ENCODE measurements at places on chromosomes 3 and 15. TPM values are rescaled to one million over a fixed set of nuclear protein-coding genes. Genes with fewer than 3 reads are reported as not detected.

Gene FAM107A
- 8.0 TPM for total RNA-seq

Gene CCR3
- not detected for total RNA-seq

GRCh38 chr3:67215690-67216089, 217.6 kb downstream of the KBTBD8 start:
- DNase-seq = no peak
- no peaks in the 10 kb centered on the region for H3K36me3 ChIP-seq
- no peak overlapping the region for H3K27ac ChIP-seq
- no peak overlapping the region for H3K4me3 ChIP-seq
- H3K27me3 ChIP-seq = no peaks in the 10 kb centered on the region
- no peaks in the 10 kb centered on the region for H3K4me1 ChIP-seq

DNA sequence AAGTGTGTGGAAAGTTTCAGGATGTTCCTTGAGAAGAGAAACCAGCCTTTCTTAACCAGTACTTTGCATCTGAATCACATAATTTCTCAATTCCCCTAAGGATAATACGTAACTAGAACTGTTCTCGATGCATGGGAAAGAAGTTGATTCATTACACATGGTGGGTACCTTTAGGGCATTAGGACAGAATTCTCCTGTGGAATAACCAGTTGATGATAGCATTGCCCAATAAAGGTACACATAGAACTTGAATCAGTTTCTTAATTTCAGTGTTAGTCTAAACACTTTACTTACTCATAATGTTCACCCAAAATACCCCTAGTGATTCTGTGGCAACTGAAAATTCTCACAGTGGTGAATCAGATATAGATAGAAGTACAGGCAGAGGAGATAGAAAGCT, 1030.9 kb downstream of the ROBO1 start:
- H3K4me1 ChIP-seq = no peaks in the 10 kb centered on the region
- no peaks in the 10 kb centered on the region for H3K27me3 ChIP-seq
- DNase-seq = no peak

GRCh38 chr3:13277196-13277813, 142.8 kb downstream of the NUP210 start:
- no peak overlapping the region for H3K27ac ChIP-seq
- H3K36me3 ChIP-seq = no peaks in the 10 kb centered on the region
- no peaks in the 10 kb centered on the region for H3K27me3 ChIP-seq
- no peaks in the 10 kb centered on the region for H3K4me1 ChIP-seq
